Right kidney (tissue), 9 donors: ENCODE measurements at places on chromosomes 6 and 20.
A peak's percentile ranks its signal among the peaks of the same experiment; 100 is the strongest.

DNA sequence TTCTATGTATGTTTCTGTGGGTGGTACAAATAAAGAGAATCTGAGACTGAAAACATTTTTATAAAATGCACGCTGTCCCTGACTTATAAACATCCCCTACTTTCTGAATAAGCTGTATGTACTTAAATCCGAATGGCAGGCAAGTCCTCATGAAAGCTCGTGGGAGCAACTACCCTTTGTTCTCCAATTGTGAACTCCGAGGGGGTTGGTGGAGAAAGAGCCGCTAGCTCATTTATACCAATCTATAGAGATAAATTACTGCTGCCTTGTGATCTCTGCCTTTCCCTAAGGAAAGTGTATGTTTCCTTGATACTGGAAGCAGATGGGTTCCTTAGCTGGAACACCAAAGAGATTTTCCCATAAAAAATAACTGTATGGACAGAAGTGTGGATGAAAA lies 84.5 kb downstream of the GJA10 start:
- no peak for DNase-seq

DNA sequence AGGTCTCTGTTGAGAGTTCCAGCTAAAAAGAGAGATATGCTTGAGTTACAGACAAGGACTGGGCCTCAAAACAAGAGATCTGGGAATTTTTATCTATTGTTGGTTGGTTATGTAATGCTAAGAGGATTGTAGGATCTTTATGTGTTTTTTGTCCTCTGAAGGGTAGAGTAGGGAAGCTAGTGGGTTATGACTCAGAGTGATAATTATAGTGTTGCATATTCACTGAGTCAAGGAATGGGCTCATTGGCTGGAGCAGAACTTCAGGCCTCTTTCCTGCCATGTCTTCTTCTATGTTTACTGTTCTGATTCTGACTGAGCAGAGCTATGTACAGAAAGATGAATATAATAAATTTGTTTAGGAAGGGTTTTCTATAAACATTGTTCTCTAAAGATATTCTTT lies 66.1 kb upstream of the NOX3 start:
- DNase-seq: no peak

DNA sequence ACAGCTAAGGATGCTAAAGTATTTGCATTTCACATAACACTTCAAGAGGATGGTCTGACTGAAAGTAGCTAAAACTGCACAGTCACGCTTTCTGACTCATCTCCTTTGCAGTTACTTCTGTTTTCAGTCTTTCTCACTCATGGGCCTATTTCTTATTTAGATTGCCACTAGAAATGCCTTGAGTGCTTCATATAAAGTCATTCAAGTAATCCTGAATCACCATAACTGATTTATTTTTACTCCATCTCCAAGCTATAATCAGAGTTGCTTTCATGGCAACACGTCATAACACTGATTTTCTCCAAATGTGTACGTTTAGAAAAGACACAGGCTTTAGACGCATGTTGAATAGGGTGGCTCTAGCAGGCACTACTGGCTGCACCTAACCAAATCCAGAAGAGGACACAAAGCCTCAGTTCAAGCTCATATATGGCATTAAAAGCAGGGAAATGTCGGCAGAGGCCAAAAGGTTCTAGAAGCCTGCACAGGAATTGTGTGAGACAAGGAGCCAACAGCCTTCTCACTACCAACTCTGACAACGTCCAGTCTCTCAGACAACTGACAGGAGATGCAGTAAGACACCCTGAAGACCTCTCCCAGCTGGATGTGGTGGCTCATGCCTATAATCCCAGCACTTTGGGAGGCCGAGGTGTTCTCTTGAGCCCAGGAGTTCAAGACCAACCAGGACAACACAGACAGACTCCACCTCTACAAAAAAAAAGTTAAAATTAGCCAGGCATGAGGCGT lies 64.1 kb upstream of the BEND6 start:
- no peak for DNase-seq

- no peak for DNase-seq
Measured at GRCh38 chr6:81722506-81723223, 29.8 kb downstream of the TENT5A start.

GRCh38 chr6:26536571-26537159 lies 1.5 kb upstream of the HMGN4 start:
- DNase-seq: peak; percentile 67

- peak; percentile 75 for DNase-seq
Measured at GRCh38 chr6:170289180-170289931, 1.5 kb downstream of the DLL1 start.
